CD4-positive, alpha-beta T cell treated with Interleukin-6 at 100 ng/mL for 8 hours (primary cell): ENCODE measurements at places on chromosomes 3 and 15.

DNA sequence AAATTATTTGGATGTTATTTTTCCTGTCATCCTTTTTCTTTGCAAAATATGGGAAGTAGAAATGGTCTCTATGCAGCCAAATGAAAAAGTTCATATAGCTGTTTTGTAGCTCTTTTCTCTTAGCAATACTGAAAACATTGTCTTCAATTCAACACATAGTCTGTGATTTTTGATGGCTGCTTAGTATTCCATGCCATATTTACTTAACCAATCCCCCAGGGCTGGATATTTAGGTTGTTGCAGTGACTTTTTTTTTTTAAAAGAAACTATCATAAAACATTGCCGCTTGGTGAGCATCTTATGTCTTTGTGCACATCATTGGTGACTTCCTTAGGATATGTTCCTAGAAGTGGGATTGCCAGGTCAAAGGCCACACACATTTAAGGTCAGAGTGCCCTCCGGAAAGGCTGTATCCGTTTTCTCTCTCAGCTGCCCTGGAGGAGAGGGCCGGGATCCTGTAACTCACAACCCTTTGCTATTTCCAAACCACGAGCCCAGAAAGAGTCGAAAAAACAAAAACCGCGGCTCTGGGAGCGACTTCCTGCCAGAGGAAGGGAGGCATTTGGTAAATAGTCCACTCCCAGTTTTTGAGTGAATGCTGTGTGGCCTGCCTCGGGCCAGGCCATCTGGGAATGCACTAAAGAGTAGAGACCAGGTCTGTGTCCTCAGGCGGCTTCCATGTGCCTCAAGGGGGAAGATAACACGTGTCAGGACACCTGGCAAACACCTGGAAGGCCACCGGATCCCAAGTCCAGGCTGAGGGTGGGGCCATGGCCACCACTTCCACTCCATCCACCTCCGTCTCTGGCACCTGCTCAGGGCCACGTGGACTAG, 41.9 kb downstream of the SMAD6 start:
- DNase-seq: no peak

DNA sequence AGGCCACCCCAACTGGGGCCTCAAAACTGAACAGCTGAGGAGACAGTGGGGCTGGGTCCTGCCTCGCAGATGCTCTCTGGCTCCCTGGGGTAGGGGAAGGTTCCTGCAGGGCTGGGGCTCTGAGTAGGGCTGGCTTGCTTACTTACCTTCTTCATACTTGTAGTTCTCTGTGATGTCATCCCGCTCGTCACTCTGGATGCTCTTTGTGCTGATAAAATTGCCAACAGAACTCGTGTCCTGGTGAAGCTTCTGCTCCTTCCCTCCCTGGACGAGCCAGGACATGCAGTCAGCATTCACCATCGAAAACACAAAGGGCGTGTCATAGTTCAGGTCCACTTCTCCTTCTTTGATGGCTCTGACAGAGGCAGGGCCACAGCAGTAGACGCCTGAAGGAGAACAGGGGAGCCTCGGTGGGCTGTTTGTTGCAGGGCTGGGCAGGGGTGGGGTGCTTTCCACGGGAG, 17.9 kb upstream of the EPB42 start:
- no peak for DNase-seq

GRCh38 chr3:52530918-52531826, 2.5 kb downstream of the NT5DC2 start:
- no peak for DNase-seq

GRCh38 chr3:184383033-184383740, 3.3 kb downstream of the CHRD start:
- no peak for DNase-seq

DNA sequence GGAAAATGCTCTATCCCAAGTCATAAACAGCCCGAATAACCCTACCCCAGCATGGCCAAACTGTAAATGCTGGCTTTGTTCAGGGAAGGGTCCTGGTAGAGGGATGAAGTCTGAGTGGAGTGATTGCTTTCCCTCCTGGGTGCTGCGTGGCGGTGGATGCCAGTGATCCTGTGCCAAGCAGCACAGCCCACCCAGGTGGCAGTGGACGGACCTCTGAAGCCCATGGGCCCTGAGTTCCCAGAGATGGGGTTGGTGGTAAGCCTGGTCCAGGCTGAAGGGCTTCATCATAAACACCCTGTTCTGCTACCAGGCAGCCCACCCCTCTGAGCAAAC, 69.3 kb upstream of the ITGA11 start:
- no peak for DNase-seq

- no peak for DNase-seq
Measured at GRCh38 chr15:29101491-29101890, 168.1 kb downstream of the NSMCE3 start.

- DNase-seq: no peak
Measured at GRCh38 chr3:134563601-134564000, 77.7 kb downstream of the CEP63 start.

- no peak for DNase-seq
Measured at GRCh38 chr3:173913974-173914421, 516.5 kb downstream of the NLGN1 start.

GRCh38 chr3:194874783-194875182, 189.1 kb downstream of the FAM43A start:
- DNase-seq: no peak

- no peak for DNase-seq
Measured at GRCh38 chr3:151305060-151305774, 11.4 kb downstream of the GPR87 start.

DNA sequence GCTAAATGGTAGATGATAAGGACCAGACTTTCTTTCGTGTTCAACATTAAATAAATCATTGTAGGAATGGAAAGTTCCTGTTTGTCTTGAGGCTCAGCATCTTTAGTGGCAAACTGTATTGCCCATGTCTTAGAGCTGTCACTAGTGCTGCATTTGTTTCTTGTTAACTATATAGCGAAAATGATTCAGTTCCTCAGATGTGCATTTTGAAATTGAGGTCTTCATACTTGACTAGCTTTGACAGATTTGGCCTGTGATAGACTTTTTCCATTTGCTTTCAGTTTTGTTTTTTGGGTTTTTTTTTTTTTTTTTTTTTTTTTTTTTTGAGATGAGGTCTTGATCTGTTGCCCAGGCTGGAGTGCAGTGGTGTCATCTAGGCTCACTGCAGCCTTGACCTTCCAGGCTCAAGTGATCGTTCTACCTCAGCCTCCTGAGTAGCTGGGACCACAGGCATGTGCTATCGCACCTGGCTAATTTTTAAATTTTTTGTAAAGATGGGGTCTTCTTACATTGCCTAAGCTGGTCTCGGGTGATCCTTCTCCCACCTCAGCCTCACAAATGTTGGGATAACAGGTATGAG, 9.5 kb upstream of the RPLP1 start:
- DNase-seq: no peak

- no peak for DNase-seq
Measured at GRCh38 chr3:55364421-55364820, 122.7 kb downstream of the WNT5A start.

GRCh38 chr3:27081992-27082607, 287.1 kb downstream of the NEK10 start:
- no peak for DNase-seq

DNA sequence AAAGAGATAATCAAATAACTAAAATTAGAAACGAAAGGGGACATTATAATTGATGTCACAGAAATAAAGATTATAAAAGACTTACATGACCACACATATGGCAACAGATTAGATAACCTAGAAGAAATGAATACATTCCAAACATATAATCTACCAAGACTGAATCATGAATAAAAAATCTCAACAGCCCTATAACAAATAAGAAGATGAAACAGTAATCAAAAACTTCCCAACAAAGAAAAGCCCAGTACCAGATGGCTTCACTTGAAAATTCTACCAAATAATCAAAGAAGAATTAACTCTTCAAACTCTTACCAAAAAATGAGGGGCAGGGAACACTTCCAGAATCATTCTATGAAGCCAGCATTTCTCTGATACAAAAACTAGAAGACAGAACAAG, 11.8 kb downstream of the TOP2B start:
- no peak for DNase-seq

GRCh38 chr3:143132246-143132980, 12.8 kb downstream of the CHST2 start:
- DNase-seq: no peak

- DNase-seq: no peak
Measured at GRCh38 chr15:58293622-58294550, 137.9 kb upstream of the LIPC start.

GRCh38 chr15:39554746-39555387, 26.0 kb upstream of the THBS1 start:
- DNase-seq: no peak

DNA sequence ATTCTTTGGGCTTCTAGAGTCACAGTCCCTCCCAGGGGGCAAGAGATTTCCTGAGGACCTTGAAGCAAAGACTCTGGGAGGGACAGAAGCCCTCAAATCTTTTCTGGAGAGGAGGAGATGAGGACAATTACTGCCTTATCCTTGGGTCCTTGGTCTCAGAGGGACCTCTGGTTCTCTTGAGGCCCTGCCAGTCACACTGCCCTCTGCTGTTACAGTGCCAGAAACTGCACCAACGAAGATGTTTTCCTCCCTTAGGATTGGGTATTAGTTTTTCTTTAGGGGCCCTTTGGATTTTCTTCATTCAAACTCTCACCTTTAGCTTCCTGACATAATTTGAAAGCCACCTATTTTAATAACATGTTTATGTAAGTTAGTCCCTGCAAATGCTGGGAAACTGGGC, 58.2 kb upstream of the SCN5A start:
- no peak for DNase-seq

GRCh38 chr3:127132876-127133275, 60.1 kb upstream of the PRR23E start:
- no peak for DNase-seq

DNA sequence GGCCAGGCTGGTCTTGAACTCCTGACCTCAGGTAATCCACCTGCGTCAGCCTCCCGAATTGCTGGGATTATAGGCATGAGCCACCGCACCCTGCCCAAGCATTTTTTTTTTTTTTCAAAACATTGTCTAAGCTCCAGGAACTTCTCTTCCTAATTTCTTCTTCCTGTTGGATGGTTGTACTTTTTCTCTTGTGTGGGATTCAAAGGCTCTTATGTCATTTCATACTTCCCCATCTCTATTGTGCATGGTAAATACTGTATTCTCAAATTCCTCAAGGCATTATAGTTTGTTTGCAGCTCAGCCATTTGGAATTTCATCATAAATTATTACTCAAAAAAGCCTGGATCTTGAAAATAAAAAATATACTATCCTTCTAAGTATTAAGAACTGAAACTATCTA, 199.1 kb upstream of the GADL1 start:
- no peak for DNase-seq

DNA sequence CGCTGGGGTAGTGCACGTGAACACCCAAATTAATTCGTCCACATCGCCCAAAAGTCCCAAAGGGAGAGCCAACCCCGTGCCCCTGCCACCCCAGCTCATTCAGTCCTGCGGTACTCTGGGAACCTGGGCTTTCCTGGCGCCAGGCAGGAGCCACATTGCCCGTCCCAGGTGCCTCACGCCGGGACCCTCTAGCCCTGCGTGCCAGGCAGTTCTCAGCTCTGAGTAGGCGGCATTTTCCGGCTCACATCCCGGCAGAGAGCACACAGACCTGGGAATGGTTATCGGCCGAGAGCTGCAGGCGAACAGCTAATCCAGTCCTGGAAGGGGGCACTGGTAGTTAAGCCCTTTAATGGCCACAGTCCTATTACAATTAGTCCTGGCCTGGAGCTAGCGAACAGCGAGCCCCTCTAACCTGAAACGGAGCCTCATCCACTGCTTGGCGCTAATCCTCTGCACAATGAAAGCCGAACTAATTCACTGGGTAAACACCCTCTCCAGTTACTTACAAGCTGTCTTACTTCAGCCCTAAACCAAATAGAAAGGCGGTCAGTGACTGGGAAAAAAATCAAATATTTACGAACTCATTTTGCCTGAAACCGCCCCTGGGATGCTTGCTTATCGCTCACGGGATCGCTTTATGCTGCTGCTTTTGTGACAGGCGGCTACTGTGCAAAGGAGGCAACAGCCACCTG, 254.6 kb upstream of the SOX14 start:
- no peak for DNase-seq

GRCh38 chr15:94494732-94495131, 263.4 kb downstream of the MCTP2 start:
- no peak for DNase-seq

GRCh38 chr3:189446959-189447560, 184.1 kb upstream of the TP63 start:
- DNase-seq: no peak

DNA sequence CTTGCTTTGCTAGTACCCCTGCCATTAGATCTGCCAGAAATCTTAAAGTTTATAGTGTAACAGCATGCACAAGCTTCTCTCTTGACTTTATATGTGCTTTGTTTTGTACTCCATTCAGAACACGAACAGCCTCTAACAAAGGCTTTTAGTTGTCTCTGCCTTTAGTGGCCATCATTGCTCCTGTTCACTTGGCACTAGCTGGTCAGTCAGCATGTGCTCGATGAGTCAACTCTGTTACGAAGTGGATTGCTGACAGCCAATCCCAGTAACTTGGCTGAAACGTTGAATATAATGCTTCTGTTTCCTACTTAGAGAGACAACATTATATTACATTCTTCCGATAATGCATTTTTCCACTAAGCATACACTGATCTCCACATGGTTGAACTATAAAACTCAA, 349.2 kb downstream of the NAALADL2 start:
- DNase-seq: no peak

DNA sequence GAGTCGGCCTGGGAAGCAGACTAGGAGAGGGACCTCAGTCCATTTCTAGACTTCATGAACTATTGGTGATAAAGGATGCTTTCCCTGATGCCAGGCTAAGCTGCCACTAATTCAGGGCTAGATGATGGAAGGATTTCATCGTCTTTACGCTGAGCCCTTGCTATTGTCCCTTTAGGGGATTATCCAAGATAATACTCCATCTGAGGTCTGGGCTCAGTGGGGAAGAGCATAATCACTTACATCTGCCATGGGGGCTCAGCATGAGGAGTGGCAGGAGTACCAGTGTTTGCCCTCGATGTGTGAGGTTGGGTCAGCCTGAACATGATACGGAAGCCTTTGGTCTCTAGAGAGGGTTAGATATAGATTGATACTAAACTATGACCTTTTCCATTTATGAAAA, 47.3 kb downstream of the PTPRG start:
- no peak for DNase-seq

- DNase-seq: peak; percentile 73
Measured at GRCh38 chr15:40307421-40308211, at the start of gene PLCB2. PLCB2 (minus strand) TSS chr15:40307935; CDS start chr15:40307672, 263 bp downstream.

- DNase-seq: no peak
Measured at GRCh38 chr15:85976986-85977385, 102.7 kb upstream of the AGBL1 start.

GRCh38 chr3:140953028-140953960, 11.7 kb downstream of the SLC25A36 start:
- no peak for DNase-seq

GRCh38 chr3:139312959-139313358, 30.9 kb upstream of the MRPS22 start:
- no peak for DNase-seq

- DNase-seq: no peak
Measured at GRCh38 chr15:92073044-92073785, 219.7 kb downstream of the SLCO3A1 start.

GRCh38 chr15:63156755-63157117, 541 bp downstream of the RPS27L start:
- no peak for DNase-seq
